ENCODE measurements at places on chromosomes 16 and 17.
A peak's percentile ranks its signal among the peaks of the same experiment; 100 is the strongest.

- DNase-seq: no peak
These were observed 243.2 kb upstream of the MON1B start for GRCh38 chr16:76947749-76948148.

DNA sequence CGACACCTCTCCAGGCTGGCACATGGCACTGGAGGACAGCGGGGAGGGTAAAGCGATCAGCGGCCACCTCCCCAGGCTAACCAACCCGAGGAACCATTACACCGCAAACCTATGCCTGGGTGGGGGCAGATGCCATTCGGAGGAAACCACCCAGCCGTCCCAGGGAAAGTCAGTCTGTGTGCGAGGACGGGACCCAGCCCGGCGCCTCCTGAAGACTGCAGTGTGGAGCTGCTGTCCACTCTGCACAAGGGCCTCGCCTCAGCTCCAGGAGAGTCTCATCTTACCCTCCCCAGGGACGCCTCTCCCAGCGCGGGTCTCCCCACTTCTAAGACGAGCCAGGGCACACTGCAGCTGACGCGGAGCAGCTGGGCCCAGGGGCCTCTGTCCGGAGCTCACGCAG is 8.0 kb downstream of the SLC38A10 start:
- DNase-seq: no peak

DNA sequence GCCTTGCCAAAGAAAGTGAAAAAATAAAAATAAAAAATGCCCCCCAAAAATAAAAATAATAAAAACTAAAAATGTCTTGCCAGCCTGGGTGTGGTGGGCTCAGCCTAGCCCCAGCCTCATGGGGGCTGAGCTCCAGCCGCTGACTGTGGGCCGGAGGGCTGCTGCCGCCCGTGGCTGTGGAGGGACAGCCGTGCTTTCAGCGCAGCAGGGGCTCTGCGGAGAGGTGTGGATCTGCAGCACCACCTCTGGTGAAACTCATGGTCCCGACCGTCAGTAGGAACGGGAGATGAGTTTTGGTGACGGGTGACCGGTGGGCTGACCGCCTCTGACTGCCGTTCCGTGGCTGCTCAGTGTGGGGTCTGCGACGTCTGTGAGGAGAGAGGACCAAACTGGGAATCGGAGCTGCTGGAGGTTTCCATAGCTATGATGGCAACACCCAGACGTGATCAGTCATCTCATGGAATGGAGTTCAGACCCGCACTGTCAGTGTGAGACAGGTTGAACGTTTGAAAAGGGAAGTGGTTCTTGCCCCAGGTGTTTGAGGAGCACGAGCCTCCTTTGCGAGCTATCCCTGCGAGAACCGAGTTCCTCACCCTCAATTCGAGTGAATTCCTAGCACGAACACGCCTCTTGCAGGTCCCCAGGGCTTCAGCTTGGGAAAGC is 12.0 kb upstream of the RPL13 start:
- DNase-seq: no peak

DNA sequence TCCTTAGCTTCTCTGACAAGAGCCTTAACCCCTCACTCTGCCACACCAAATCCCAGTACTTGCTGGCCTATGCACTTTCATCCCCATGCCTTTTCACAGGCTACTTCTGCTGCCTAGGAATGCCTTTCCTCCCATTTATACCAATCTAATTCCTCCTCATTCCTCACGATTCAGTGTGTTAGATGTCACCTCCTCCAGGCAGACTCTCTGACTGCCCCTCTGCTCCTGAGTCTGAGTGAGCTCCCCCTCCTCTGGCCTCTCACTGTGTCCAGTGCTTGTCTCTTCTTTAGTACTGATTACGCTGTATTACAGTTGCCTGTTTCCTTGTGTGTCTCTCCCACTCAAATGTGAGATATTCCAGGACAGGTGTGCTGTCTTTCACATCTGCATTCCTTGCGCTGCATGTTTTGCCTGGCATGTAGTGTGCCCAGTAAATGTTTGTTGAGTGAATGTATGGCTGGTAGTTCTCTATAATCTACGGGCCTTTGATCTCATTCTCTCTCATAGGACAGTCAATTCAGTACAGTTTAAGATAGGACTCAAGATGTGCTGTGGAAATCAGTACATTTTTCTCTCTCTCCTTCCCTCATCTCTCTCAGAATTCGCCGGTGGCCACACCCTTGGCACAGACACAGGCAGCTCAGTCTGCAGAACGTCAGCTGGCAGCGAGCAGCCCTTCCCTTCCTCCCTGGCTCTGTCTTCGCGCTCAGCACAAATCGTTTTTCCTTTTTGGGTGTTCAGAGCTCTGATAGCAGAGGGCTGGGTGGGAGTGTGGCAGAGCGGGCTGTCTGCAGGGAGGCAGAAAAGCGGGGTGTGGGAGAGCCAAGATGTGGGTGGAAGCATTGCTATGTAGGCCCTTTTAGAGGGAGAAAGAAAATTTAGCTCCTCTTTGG is 18.5 kb downstream of the ARL4D start:
- peak; percentile 44 for DNase-seq

DNA sequence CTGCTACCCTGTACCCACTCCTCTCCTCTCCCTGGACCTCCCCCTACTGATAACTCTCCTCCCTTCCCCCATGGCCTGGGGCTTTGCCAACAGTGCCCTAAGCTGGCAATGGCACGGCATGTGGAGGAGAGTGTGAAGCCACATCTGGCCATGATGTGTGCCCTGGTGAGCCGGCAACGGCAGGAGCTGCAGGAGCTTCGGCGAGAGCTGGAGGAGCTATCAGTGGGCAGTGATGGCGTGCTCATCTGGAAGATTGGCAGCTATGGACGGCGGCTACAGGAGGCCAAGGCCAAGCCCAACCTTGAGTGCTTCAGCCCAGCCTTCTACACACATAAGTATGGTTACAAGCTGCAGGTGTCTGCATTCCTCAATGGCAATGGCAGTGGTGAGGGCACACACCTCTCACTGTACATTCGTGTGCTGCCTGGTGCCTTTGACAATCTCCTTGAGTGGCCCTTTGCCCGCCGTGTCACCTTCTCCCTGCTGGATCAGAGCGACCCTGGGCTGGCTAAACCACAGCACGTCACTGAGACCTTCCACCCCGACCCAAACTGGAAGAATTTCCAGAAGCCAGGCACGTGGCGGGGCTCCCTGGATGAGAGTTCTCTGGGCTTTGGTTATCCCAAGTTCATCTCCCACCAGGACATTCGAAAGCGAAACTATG is 5.2 kb downstream of the TRAF4 start:
- no peak for DNase-seq

Measured in H54 (cell line).